ENCODE measurements at places on chromosomes 2 and 18. TPM values are rescaled to one million over a fixed set of nuclear protein-coding genes. Genes with fewer than 3 reads are reported as not detected.

GRCh38 chr18:62152844-62153243 is 34.0 kb downstream of the PIGN start:
- no peak for DNase-seq

DNA sequence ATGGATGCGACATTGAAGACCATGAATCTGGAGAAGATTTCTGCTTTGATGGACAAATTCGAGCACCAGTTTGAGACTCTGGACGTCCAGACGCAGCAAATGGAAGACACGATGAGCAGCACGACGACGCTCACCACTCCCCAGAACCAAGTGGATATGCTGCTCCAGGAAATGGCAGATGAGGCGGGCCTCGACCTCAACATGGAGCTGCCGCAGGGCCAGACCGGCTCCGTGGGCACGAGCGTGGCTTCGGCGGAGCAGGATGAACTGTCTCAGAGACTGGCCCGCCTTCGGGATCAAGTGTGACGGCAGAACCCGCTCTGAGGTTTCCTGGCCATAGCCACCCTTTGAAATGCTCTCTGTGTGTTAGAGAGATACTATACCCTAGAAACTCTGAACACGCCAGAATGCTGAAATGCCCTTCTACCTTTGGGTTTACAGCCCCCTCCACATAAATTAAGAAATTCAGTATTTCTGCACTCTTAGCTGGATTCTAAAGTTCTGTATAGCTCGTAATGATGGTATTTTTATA is 659 bp downstream of the CHMP1B start:
- peak; percentile 45 for DNase-seq

BABAM2 gene
- total RNA-seq, result 48.9 TPM

- no peak for DNase-seq
Observed at GRCh38 chr18:36543991-36544725, 246.6 kb downstream of the FHOD3 start.

MC2R gene
- not detected for total RNA-seq

- no peak for DNase-seq
Observed at GRCh38 chr2:221335219-221335752, 236.8 kb downstream of the EPHA4 start.

LIPG gene
- 11.5 TPM for total RNA-seq

- DNase-seq, result no peak
Observed at GRCh38 chr2:179518830-179519229, 254.2 kb upstream of the SESTD1 start.

GRCh38 chr2:48113767-48114166 is 207.5 kb upstream of the FBXO11 start:
- no peak for DNase-seq

GRCh38 chr2:222922019-222922800 is 61.4 kb downstream of the ACSL3 start:
- DNase-seq, result no peak

DNA sequence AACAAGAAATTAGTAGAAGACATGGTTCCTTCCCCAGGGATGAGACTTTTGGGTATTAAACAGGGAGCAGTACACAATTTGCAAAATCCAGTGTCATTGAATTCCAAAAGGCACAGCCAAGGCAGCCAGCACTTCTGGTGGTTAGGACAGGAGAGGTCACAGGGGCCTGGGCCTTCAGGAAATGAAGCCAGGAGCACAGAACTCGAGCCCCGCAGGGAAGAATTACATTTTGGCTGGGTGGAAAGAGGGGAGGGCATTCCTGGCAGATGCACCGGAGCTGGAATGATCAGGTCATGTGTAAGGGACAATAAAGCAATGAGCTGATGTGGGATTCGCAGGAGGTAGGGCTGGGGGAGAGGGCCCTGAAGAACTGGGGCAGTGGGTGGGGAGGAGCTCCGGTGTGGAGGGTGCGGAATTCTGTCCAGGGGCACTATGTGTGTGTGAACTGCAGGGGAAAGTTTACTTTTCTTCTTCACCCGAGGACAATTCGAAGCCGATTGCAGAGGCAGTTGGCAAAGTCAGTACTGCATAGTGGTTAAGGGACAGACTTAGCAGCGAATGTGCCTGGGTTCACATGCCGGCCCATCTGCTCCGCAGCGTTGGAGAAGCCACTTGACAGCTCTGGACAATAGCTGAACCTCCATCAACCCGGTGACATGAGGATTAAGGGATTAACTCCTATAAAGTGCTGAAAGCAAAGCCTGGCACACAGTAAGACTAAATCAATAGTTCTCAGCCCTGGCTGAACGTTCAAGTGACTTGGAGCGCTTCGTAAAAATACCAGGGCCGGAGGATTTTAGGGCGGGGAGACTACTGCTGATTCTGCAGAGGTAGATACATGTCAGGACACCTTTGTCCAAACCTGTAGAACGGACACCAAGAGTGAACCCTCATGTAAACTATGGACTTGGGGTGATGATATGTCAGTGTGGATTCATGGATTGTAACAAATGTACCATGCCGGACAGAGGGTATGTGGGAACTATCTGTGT is 36.4 kb downstream of the ALPK2 start:
- DNase-seq, result no peak

DNA sequence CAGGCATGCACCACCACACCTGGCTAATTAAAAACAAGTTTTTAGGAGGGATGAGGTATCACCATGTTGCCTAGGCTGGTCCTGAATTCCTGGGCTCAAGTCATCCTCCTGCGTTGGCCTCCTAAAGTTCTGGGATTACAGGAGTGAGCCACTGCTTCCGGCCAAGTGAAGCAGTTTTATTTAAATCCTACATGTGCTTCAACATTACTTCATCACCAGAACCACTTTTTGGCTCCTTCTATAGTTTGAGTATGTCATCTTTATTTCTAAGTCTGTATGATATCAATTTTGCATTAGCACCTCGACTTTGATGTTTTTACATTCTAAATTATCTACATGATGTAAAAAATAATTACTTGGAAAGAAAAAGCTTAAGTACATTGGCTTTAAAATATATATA is 144.3 kb downstream of the FMNL2 start:
- no peak for DNase-seq

GRCh38 chr2:63059793-63060471 is 9.3 kb downstream of the OTX1 start:
- no peak for DNase-seq

ANKRD44 gene
- total RNA-seq, result 15.6 TPM
